ENCODE measurements at places on chromosomes 3 and 15.

- DNase-seq, result no peak
These were observed 12.2 kb downstream of the TBL1XR1 start for GRCh38 chr3:177185035-177185574.

GRCh38 chr15:80171787-80172186 lies 19.0 kb downstream of the FAH start:
- no peak for DNase-seq

DNA sequence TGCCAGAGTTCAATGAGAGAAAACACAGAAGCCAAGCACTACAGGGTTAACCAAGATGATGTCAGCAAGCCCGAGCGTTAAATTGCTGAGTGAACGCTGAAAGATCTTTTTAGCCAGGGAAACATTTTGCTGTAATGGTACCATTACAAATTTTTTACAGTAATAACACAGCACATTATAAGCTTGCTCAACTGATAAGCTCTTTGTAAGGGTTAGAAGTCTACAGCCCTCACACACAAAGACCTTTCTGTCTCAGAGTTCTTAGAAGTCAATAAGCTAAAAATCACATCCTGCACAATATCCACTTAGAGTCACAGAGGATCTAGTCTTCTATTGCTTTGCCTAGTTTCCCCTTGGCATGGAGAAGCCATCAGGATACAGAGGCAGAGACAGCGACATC lies 29.9 kb downstream of the CHSY1 start:
- DNase-seq, result no peak

- DNase-seq, result no peak
These were observed 28.4 kb downstream of the PCSK6 start for GRCh38 chr15:101461097-101461496.

DNA sequence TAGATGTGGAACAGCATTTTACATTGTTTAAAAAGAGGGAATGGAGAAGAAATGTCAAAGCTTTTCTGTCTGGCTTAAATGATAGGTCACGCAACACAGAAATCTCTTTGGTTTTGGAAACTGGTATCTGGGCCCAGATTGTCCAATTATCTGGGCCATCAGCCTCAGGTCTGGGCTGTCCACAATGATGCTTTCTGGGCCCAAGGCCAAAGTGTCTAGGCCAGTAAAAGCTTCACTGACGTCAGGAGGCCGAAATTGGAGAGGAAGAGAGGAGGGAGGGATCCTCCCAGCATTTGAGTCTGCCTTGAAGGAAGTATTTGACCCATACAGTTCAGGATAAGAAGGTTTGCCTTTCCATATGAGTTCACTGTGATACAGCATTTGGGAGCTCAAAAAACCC lies 60.7 kb upstream of the ALDH1A3 start:
- DNase-seq, result peak; percentile 53

- no peak for DNase-seq
These were observed 17.5 kb downstream of the CCR8 start for GRCh38 chr3:39346785-39347585.

DNA sequence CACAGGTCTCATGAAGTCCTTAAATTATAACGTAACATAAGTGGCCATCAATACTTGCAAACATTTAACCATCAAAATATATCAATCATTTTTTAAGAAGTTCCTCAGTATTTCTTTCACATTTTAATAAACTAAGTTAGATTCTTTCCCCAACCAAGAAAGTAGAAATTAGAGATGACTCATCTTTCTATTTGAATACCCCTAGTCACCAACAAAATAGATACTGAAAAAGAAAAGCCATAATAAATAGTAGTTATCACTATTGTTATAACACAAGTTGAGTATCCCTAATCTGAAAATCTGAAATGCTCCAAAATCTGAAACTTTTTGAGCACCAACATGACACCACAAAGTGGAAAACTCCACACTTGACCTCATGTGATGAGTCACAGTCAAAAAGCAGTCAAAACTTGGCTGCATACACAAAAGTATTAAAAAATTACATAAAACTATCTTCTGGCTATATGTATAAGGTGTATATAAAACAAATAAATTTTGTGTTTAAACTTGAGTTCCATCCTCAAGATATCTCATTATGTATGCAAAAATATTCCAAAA lies 3.7 kb downstream of the SHQ1 start:
- DNase-seq, result no peak

GRCh38 chr15:31605467-31605931 lies 278.9 kb downstream of the KLF13 start:
- peak; percentile 5 for DNase-seq

- no peak for DNase-seq
These were observed 51.2 kb downstream of the KAT2B start for GRCh38 chr3:20091331-20092047.

DNA sequence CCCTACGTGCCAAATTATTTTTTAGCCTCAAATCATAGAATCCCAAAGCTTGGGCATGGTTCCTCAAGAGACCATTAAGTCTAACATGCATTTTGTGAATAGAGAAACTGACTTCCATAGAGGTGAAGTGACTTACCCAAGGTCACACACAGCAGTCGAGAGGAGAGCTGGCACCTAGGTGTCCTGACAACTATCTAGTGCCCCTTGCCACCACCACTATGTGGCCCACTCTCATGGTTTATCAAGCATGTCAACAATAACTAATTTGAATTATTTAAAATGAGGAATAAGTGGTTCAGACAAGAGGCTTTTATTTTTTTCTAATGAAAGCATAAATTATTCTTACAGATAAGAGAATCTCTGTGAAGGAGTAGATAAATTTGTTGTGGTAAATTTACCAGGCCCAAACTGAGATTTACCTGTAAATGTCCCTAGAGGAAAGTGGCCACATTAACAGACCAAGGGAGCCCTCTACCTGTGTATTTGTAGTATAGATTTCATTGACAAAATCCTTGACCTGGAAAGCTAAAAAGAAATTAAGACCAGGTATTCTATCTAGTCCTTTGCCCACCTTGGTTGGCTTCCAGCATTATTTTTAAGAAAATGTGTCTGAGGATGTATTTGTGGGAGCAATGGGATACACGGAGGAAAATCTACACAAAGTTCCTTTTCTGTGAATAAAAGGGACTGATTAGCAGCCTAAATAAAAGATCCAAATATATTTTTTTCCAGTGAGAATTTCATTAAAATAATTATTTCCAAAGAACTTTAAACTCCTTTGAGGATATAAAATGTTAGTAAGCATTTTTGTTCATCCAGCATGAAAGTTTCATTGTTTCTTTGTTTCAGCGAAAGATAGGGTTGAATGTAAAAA lies 49.1 kb downstream of the IQCH start:
- DNase-seq, result peak; percentile 57

DNA sequence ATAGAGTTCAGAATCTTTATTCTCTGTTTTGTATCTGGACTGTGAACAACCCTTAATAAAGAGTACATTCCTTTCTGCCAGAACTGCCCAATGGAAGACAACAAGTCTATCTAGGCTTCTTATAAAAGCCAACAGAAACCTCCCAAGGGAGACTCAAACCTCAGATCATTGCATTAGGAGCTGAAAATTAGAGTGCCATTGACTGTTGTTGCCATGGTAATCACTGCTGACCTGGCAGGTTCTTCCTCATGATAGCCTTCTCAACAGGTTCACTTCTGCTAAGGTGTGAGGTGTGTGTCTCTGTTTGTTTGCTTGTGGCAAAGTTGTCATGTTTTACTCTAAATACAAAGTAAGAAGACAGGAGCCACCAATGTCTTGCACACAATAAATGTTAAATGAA lies 79.2 kb downstream of the TMEM108 start:
- DNase-seq, result no peak

DNA sequence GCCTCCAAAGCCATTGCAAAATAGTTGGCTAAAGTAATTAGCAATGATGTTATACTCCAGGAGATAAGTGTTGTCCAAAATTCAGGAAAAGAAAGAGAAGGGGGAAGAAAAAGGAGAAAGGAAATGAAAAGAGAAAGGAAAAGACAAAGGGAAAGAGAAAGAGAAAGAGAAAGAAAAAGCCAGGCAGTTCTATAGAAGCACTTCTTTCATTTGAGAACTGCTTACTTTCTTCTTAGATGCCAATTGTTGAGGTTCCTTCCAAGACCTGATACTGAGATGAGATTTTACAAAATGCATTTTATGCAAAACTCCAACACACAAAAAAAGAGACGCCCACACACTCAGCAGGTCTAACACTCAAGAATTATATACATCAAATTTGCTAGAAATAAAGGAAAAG lies 298.4 kb downstream of the KCNH8 start:
- DNase-seq, result no peak

- DNase-seq, result no peak
These were observed 31.1 kb upstream of the UTS2B start for GRCh38 chr3:191361456-191361855.

- no peak for DNase-seq
These were observed 848.6 kb downstream of the PDCD6IP start for GRCh38 chr3:34646911-34647460.

DNA sequence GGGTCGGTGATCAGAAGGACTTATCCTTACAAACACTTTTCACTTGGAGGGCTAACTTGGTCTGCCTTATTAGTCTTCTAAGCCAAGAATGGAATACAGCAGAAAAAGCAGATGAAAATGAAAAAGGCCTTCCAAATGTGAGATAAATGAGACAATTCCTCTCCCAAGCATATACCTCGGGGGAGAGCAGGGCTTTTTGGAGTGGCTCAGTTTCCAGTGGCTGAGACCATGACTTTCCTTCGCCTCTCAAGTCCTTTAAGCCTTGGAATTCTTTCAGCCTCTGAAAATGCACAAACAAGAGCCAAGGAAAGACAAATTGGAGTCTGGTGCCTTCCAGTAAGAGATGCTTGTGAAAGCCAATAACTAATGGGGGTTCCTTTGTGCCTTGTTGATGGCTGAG lies 130.9 kb downstream of the DTWD1 start:
- DNase-seq, result no peak

GRCh38 chr3:70951316-70951715 lies 632.2 kb downstream of the FOXP1 start:
- DNase-seq, result no peak

GRCh38 chr3:160811237-160811548 lies 55.2 kb downstream of the PPM1L start:
- DNase-seq, result no peak

GRCh38 chr15:88989578-88989977 lies 76.4 kb upstream of the MFGE8 start:
- DNase-seq, result peak; percentile 74

DNA sequence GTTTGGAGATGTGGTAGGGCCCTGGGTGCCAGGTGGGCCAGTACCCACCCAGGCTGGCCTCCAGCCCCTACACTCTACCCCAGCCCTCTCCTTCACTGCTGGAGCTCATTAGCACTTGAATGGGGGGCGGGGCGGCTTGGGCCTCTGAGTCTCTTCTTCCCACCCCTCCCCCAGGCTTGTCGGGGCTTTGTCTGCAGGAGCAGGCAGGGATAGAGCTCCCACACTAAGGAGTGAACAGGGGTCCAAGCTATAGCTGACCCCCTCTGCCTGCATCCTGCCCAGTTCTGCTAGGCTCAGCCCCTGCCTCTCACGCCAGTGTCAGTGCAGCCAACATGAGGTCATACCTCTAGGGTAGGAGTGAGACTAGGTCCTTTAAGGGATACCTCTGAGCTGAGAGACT lies 5.2 kb downstream of the GNAI2 start:
- DNase-seq, result no peak

DNA sequence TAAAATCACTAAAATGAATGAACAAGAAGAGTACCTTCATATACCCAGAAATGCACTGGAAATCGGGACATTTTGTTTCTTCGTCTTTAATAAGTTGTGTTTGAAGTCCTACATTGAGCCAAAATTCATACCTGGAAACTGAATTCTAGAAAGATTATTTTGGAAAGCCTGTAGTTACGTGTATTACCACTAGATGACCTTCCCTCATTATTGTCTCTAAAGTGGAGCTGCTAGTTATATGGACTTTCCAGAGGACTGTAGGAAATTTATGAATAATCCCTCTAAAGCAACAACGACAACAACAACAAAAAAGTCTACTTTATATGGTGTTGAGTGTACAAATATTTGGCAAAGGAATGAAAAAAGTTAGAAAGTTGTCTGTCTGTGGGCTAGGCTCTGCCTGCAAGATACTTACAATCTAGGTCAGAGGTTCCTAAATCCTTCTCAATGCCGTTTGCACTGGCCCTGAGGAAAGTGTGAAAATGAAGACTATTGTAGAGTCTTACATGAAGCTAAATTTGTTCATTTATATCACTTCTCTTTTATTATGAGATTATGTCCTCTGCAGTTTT lies 234.8 kb upstream of the NR2E3 start:
- DNase-seq, result peak; percentile 21

GRCh38 chr3:128835096-128835495 lies 44.3 kb upstream of the ACAD9 start:
- no peak for DNase-seq

DNA sequence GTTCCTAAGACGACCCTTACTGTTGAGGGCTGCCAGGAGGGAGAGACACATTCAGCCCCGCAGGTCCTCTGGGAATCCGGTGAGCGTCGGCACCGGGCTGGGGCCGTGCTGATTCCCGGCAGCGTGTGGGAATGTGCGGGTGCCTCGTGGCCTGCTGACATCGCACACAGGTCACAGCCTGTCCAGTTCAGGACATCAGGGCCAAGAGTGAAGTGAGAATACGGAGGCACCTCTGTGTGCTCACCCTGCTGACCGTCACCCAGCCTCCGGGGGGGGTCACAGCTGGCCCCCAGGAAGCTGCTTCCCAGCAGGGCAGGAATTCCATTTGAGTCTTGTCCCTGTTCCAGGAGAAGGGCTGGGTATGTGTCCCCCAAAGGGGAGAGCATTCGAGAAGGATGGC lies 53.6 kb downstream of the PGPEP1L start:
- no peak for DNase-seq

- DNase-seq, result no peak
These were observed 166.5 kb downstream of the ISL2 start for GRCh38 chr15:76503121-76503520.

Data from astrocyte of the spinal cord (primary cell).